ENCODE measurements at places on chromosomes 3 and 15.
A peak's percentile ranks its signal among the peaks of the same experiment; 100 is the strongest.

DNA sequence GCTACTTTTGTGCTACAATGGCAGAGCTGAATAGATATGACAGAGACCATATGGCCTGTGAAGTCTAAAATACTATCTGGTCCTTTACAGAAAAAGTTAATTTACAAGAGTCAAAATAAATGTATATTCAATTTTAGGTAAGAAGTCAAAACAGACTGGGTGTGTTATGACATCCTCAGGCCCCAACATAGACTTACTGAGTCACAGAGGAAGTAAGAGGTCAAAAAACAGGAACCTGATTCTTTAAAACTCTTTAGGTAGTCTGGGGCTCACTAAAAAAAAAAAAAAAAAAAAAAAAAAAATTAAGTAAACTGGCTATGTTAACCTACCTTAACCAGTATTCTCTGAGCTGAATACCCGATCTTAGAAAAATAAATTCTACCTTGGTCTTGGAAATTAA is 13.1 kb downstream of the DNAAF4 start:
- DNase-seq = no peak

DNA sequence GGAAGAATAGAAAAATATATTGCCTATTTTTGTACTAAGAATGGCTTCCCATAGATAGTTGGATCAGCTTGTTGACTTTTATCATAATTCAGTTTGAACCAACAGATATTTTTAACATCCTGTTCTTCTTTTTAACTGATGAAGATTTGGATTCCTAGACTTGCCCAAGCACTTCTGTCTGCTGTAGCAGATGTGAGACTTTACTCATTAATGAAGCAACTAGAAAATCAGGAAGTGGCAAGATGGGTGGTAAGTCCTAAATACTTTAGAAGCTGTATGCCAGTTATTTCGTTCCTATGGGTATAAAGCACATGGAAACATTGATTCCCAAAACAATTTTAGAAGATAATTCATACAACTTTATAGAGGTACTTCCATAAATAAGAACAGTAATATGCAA is 8.4 kb downstream of the PIGB start:
- DNase-seq = no peak

DNA sequence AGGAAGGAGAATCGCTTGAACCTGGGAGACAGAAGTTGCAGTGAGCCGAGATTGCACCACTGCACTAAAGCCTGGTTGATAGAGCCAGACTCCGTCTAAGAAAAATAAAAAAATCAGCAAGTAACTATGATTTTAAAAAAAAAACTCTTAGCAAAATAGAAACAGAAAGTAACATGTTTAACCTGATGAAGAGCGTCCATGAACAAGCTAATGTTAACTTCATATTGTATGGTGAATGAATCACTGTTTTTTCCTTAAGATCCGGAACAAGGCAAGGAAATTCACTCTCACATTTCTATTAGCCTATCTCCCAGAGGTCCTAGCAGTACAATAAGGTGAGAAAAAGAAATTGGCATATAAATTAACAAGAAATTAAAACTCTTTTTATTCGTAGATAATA is 69.0 kb downstream of the RFX7 start:
- DNase-seq = no peak

- DNase-seq = no peak
Measured at GRCh38 chr3:37899711-37900306, 38.1 kb downstream of the CTDSPL start.

DNA sequence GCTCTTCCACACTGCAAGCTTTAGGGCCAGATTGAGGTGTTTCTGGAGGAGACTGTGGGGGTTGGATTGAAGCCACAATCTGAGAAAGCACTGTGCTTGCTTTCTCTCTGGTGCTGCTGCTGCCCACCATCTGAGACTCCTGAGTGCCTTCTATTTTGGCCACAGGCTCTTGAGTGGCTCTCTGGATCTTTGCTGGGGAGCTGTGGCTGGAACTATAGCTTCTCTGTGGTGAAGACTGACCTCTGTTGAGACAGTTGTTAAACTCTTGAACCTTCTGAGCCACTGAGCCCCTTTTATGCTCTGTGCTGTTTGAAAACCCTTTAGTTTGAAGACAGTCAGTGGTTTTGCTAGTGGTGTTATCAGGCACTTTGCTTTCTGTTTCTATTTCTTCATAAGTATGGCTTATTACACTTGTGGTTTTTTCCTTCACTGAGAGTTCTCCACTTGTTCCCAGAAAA is 108.7 kb upstream of the TSPAN3 start:
- DNase-seq = no peak

GRCh38 chr3:43162230-43163084 is 56.6 kb upstream of the POMGNT2 start:
- no peak for DNase-seq

DNA sequence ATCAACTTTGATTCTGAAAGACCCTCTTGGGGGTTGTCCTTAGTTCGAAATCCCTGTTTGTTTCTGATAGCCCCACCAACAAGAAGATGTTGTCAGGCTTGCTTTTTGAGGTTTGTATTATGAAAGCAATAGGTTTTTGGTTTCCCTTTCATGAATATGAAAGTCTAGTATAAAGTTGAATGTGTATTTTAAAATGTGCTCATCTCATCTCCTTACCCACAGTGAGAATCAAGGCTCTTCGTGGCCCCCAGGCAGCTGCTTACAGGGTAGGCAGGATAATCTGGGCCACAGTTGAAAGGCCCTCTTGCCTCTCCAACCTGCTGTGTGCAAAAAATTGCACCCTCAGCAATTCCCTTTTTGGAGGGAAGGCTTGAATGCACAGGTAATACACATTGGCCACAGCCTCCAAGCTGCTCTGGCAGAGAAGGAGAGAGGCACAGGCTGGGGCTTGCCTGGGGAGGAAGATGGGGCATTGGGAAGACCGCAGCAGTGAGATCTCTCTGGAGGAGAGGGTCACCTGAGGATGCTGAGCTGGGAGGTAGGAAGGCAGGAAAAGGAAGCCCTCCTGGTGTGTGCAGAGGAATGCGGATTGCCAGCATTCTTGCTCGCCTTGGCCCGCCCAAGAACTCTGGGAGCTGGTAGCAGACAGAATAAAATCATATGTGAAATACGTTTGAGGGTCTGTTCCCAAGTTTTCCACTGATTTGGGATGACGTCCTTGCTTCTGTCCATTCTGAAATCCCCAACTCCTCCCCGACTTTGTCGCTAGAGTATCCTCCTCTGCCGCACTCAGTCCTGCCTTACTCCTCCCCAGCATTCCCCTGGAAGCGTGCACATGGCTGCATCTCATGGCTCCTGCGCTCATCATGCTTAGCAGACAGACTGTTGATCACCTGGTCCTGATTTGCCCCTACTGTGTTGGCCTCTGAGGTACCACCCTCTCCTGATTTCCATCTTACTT is 196.4 kb downstream of the RPLP1 start:
- DNase-seq = no peak

DNA sequence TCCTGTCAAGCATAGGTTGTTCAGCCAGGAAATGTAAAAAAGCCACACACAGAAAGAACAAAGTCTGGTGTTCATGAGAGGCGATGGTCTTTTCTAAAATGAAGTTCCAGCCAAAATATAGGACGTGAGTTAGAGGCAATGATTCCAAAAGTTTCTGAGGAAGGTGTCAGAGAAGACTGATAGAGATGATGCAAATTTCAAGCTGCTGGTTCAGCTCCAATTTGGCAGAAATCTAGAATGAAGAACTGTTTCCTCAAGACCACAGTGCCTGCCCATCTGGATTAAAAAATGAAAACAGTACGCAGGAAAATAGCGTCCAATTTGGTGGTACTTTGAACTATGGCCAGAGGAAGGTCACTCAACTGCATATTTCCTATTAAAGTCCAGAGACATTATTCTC is 672.9 kb downstream of the SQOR start:
- no peak for DNase-seq

DNA sequence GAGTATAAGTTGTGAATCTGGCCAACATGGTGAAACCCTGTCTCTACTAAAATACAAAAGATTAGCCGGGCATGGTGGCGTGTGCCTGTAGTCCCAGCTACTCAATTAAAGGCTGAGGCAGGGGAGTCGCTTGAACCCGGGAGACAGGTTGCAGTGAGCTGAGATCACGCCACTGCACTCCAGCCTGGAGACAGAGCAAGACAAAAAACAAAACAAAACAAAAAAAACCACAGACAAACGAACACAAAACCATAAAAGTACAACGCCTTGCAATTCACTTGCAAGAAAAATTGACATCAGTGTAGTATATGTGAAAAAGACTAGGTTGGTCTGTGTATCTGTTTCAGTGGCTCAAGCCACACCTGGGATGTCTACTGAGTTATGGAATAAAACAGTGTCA is 29.9 kb upstream of the CCDC80 start:
- no peak for DNase-seq

DNA sequence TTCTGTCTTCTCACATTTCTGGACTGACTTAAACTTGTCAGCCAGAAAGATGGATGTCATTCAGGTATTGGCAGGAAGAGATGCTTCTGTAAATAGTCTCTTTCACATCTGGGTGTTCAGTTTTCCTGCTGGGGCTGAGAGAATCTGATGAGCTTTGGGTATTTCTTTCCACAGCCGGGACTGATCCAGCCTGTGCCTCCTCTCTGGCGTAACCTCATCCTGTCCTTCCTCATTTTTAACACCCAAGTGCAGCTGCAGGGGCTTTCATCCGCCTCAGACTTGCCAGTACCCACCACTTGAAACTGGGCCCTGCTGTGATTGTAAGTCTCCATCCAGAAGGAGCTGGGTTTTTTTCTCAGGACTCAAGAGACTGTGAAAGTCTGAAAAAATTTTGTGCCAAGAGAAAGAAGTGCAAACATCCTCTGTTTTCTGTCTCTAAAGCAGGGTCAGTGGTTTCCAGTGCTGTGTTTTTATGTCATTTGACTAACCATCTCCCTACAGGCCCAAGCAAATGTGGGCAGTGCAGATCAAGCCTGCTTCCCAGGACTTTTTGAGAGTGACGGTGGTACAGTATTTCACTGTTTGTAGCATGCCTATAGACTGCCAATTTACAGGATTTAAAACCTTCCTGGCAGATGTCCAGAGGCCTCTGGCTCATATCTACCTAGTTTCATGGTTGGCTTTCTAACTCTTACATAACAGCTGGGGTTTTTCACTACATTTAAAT is 342.7 kb downstream of the PTPRG start:
- DNase-seq = peak; percentile 50

GRCh38 chr15:76330080-76330680 is 6.4 kb upstream of the ISL2 start:
- DNase-seq = peak; percentile 10

GRCh38 chr3:59192473-59192872 is 142.6 kb upstream of the CFAP20DC start:
- DNase-seq = no peak

DNA sequence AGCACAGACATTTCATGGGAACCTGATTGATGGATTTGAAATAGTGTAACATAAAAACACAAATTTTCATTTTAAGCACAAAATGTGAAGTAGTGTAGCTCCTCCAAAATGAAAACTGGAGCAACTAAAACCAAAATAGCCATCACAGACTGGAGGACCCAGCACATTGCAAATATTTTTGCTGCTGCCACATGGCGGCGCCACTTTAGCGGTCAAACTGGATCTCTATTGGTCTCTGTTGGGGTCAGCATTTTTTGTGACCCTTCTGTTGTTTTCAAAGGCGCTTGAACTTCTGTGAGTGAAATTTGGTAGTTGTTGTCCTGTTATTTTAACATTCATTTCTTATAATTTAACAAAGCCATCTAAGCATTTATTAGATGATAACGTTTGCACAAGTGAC is 259.9 kb downstream of the IL20RB start:
- DNase-seq = no peak

GRCh38 chr3:115062412-115062956 is 84.6 kb downstream of the ZBTB20 start:
- DNase-seq = no peak

- no peak for DNase-seq
Measured at GRCh38 chr3:58206406-58207011, 4.3 kb downstream of the DNASE1L3 start.

DNA sequence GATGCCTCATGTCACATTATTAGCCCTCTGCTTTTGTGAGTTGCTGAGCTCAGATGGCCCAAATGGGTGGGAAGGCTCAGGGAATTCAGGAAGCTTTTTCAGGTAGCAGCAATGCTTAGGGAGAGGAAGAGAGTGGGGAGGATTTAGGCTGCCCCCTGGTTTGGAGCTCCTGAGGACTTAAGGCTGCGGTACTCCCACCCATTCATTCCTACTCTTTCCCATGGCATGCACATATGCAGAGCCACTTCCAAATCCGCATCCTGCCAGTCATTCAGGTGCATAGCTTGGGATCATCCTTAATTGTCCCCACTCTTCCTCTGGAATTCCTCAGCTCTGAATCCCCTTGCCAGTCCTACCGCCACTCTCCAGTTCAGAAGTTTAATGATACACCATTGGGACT is 343.1 kb upstream of the FRG2C start:
- no peak for DNase-seq

DNA sequence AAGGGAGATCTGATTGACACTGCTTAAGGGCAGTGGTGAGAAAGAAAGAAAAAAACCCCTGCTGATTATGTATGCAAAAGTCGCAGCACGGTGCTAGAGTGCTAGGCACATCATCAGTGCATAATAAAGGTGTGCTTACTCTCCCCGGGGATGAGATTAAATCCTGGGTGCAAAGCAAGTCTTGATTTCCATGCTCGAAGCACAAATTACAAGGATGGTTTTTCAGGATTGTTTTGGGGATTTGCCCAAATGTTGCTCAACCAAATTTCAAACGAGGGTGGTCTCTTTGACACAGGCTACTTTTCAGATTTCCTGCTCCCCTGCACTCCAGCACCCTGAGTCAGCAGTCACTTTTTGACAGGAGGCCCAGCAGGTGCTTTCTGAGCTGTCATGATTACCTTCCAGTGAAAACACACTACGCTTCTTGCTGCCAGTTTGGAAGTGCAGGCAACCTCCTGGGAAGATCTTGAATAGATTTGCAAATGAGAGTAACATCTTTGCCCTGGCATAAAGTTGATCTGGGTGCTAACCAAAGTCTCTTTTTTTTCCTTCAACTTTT is 167.5 kb upstream of the TRIM42 start:
- DNase-seq = no peak

DNA sequence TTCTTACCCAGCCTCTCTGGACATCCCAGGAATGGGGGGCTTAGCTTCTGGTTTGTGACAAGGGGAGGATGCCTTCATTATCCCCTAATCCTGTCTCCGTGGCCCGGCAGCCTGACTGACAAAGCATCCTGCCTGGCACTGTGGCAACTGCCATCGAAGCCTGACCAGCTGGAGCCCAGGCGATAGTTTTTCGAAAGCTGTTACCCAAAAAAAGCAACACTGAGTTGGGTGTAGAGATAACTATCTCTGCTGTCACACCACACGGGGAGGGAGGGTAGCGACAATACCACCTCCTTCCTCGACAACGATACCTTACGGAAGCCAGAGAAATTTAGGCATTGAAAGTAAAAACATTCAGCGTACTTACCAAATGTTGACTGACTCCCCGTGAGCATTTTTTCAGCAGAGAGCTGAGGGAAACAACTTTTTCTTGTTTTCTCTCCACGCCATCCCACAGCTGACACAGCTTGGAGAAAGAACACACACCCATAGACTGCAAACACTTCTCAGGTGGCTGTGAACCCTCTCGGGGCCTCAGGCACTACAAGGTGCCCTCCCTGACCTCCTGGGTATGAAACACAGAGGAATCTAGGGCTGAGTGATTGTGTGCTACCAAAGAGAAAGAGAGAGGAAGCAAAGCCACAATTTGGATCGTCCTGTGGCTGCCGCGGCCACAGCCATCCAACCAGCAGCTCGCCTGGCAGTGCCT is 361.9 kb upstream of the ICE2 start:
- DNase-seq = no peak

- DNase-seq = no peak
Measured at GRCh38 chr3:45751537-45752242, 44.6 kb downstream of the SLC6A20 start.

- DNase-seq = no peak
Measured at GRCh38 chr3:112908252-112908651, 61.6 kb upstream of the CD200R1L start.

All from NCI-H146 (cell line).